K562 (cell line): ENCODE measurements at places on chromosomes 2 and 18. TPM values are rescaled to one million over a fixed set of nuclear protein-coding genes. Genes with fewer than 3 reads are reported as not detected.

GRCh38 chr2:174328961-174329715 lies 5.6 kb upstream of the SP9 start:
- no peak for DNase-seq

AKAIN1 gene
- not detected in 2 replicates for total RNA-seq

UGT1A10 gene
- not detected in 2 replicates for total RNA-seq

GRCh38 chr18:11369556-11369955 lies 220.2 kb upstream of the PIEZO2 start:
- no peak for DNase-seq

DNA sequence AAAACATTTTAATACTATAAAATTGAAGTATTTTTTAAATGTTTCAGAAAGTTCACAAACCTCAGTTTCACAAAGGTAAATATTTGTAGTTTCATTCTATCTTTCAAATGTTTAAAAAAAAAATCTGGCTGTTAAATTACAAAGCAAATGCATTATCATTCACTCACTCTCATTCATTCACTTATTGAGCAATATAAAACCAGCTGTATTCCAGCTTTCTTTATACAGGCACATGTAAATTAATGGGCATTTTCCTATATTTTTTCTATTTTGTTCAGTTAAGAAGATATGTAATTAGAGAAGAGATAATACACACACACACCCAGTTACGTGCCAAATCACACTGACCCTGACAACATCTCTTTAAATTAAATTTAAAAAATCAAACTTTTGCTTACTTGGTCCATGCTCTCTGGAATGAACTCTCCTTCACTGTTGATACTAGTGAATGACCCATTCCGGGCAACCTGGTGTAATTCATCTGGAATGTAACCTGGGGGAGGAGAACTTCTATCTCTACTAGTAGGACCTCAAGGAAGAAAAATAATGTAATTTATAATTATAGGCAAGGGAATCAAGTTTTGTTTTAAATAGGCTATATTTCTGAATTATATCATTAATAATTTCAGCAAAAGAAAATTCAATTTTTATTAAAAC lies 32.5 kb upstream of the ERCC3 start:
- no peak for DNase-seq

L3MBTL4 gene
- total RNA-seq, result not detected in 2 replicates

CTAGE1 gene
- not detected in 2 replicates for total RNA-seq

- no peak for DNase-seq
These were observed 111.2 kb downstream of the KLF7 start for GRCh38 chr2:207054521-207054920.

- DNase-seq, result no peak
These were observed 159.5 kb downstream of the SETBP1 start for GRCh38 chr18:44840058-44840790.

- peak; percentile 13 for DNase-seq
These were observed 88.3 kb upstream of the UBE2E3 start for GRCh38 chr2:180892091-180892490.

DNA sequence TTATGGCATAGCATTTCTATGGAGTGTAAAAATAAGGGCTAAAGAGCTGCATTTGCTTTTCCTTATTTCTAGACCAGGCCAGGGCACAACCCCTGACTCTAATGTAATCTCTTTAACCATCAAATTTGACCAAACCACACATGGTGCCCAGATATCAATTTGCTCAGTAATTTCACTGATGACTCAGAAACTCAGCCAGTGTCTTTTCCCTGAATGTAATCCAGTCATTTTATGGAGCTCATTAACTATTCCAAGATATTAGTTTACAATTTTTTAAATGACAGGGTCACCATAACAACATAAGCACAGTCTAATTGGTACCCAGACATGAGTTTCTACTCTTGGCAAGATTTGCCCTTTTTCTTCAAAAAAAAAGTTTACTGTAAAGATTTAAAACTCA lies 270.8 kb upstream of the AGAP1 start:
- DNase-seq, result no peak

DNA sequence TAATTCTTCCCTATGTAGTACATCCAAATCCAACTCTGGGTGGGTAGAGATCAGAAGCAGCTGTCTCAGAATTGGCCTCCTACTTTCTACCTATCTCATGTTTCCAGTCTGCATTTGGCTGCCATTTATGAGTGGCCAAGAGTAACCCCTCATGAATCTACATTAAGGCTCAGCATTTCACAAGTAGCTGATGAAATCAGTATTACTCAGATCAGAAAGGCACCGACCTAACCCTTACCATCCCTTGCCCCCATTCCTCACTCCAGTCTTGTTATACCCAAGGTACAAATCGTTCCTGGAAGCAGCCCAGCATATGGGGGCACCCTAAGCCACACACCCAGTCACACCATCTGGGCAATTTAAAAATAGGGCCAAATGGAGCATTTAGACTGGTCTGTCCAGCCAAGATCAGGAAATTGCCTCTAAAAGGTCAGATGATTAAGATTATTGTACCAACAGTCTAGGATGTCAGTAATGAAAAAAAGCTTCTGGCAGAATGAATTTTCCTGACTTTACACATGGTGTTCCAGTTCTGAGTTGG lies 37.1 kb downstream of the CD28 start:
- no peak for DNase-seq

PRSS56 gene
- not detected in 2 replicates for total RNA-seq

DNA sequence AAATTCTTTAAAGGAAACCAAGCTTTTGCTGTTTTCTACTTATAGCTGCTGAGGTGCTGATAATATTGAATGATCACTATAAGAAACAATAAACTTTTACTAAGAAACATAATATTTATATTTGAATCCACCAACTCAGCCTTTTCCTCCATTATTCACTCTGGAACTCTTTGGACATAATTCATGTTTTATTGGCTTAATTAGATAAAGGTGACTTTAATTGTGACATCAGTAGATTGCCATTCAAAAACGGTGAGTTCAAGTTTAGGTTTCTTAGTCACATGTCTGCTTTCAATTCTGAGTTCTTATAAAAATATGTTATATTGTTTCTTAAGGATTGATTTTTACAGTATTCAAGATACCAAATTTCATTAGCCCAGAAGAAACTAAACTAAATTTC lies 24.0 kb downstream of the CCDC85A start:
- DNase-seq, result no peak

GRCh38 chr2:85033388-85033787 lies 62.4 kb downstream of the KCMF1 start:
- DNase-seq, result no peak

DNA sequence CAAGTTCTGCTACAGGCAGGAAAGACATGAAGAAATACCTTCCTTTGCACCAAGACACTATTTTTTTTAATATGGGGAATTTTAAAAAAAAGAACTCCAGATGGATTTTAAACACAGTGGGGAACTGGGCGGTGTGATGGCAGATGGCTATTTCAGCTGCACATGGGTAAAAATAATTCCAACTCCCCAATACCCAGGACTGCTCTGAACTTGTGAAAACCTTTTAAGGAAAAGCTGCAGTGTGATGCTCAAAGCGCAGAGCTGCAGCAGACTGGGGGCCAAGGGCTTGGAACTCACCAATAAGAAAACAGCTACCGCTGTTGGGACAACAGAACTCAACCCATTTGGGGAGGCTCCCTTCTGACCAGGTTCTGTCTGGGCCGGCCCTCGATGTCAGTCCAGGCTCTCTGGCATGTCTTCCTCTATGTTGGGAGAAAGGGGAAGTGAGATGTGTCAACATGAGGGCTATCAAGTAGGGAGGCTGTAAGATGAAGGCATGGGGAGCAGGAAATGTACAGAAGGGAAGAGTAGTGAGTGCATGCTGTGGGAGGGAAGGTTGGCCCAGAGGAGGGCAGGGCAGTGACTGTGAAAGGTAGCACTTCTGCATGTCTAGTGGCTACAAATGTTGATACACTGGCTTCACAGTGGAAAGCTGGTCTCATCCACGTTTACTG lies 64.0 kb upstream of the SLC14A2 start:
- no peak for DNase-seq

DNA sequence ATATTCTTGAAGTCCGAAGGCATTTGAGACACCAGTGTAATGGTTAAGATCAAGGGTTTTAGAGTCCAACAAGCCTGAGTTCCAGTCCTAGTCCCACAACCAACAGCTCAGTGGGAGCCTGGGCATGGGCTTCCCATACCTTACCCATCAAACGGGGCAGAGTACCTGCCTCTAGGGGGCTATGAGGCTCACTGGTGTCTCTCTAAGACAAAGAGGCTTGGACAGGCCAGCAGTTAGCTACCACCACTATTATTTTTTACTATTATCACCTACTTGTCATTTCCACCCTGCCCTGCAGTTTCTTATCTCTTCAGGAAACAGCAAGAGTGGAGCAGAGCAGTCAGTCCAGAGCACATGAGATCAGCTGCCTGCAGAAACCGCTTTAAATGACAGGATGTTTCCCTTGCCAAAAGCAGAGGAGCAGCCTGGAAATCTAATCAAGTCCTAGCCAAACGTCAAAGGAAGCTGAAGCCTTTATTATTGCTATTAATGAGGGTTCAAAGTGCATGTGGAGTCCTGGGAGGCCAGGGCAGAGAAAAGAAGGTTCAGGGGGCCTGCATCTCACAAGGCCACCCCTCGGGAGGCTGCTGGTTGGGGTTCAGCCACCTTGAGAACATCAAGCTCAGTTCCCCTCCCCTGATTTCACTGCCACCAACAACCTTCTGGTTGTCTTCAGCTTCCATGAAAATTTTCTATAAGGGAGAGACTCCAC lies 66.6 kb downstream of the STPG4 start:
- peak; percentile 73 for DNase-seq

DNA sequence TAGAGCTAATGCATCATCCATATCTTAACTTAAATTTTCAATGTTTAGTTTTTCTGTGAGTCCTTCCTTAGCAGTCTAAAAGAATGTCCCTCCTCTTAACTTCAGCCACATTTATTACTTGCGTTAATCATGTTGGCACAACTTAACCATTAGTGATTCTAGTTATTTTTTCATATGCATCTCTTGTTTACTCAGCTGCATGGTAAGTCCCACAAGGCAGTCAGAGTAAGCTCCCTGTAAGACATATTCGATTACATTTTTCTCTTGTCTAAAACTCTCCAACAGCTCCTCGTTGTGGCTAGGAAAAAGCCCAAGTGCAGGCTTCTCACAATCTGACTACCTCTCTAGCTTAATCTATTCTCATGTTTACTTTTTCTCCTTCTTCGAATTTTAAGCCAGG lies 2045.3 kb upstream of the PIK3C3 start:
- no peak for DNase-seq

DNA sequence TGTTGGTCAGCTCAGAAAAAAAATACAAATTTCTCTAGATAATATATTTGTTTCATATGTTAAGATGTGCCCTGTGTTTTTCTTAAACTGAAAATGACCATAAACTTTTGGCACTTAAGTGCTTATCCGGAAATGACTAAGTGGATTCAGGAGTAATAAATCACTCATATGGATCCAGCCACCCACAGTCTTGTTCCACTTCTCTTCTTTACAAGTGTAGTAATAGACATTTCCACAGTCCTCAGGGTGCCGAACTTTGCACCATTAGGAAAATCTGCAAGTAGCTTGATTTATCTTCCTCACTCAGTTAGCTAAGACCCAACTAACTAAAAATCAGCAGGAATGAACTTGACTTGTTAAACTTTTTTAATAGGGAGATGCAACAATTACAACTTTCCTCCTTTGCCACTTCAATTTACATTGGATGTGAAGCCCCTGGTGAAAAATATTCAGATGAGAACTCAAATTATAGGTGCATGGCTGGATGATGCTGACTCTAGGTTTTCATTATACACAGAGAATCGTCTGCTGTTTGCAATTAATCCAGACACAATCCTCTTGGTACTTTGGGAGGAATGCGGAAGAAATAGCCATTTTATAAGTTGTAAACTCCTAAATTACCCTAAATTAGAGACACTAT lies 322.5 kb downstream of the ARHGAP15 start:
- DNase-seq, result peak; percentile 64

REG3A gene
- 0.31 TPM in 1 of 2 replicates, not detected in the other for total RNA-seq

DNA sequence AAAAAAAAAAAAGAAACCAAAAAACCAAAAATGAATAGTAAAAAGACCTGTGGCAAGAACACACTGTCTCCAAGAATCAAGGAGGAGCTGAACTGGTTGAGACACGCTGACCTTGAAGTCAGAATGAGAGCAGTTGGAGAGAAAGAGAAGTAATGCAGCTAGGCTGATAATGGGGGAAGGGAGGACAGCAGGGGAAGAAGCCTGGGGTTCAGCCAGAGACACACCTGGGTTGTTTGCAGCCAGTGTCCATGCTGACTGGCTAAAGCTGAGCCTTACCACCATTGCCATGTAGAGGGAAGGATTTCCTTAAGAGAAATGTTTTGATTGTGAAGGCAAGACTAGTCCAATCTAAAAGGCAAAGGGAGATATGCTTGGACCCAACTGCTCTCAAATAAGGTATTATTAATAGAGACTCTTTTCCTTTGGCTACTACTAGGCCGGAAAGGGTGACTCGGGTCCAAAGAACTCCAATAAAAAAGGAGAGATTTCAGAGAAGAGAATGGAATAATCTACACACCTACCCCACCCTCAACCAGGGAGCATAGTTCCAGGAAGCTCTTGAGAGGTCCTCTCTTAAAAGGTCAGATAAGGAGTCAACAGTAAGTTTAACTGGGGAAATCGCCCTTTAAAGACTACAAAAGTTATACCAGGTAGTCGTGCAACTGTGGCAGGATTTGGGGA lies 25.2 kb upstream of the REL start:
- no peak for DNase-seq

DNA sequence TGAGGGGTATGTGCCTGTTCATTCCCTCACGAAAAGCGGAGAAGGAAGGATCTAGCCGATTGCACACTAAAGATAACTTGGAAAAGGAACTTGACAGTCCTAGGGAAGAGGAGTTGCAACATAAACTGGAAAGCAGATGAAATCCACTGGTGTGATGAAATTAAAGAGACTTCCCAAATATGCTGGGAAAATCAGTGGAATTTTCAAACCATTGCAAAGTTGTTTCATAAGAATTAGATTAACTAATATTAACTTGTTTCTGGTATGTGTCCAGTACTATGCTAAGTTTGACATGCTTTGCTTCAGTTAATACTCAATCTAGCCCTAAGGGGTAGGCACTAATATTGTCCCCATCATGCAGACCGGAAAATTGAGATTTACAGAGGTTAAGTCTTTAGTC lies 222.7 kb downstream of the IKZF2 start:
- no peak for DNase-seq

CD8B2 gene
- total RNA-seq, result not detected in 2 replicates

DNA sequence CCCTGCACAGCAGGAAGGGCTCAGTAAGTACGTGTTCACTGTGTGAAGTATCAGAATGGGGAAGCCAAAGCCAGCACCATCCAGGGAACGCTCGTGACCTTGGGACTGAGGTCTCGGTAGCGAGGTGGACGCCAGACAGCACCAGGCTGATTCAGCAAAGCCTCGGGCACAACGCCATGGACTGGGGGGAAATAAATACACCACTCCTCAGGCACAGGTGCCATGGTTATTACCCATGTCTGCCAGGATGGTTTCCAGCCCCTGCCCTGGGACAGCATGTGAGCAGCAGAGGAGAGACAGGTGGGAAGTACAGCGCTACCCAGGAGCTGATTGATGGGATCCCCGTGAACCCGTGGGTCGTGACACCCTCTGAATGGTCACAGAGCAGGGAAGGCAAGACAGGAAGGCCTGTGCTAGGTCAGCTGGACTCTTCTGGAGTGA lies 53.0 kb downstream of the REEP1 start:
- no peak for DNase-seq

SOWAHC gene
- total RNA-seq, result 0.04 and 0.09 TPM in 2 replicates
